T-cell (primary cell): ENCODE measurements at places on chromosomes 12 and 14. TPM values are rescaled to one million over a fixed set of nuclear protein-coding genes. Genes with fewer than 3 reads are reported as not detected.

The CLMN gene
- total RNA-seq: 0.99 TPM

The AQP5 gene
- not detected for total RNA-seq

The PPM1H gene
- 0.18 TPM for total RNA-seq

The CALM1 gene
- total RNA-seq: 642 TPM

The RGS6 gene
- total RNA-seq: not detected

The PLEK2 gene
- total RNA-seq: 3.5 TPM

The FITM1 gene
- total RNA-seq: 2.5 TPM

The SMIM41 gene
- total RNA-seq: not detected

The CATSPERB gene
- total RNA-seq: 5.0 TPM

The KRT71 gene
- total RNA-seq: not detected

The RAD51AP1 gene
- 0.89 TPM for total RNA-seq

The ZNF891 gene
- total RNA-seq: 6.0 TPM

The ETFBKMT gene
- total RNA-seq: 1.6 TPM

The HOXC12 gene
- not detected for total RNA-seq

The KRT2 gene
- 0.54 TPM for total RNA-seq

The MAP3K9 gene
- total RNA-seq: 6.6 TPM

The MYH6 gene
- not detected for total RNA-seq

The KIF5A gene
- 0.92 TPM for total RNA-seq

The LHX5 gene
- total RNA-seq: not detected

The ZDHHC22 gene
- not detected for total RNA-seq
